ENCODE measurements at places on chromosomes 13 and 19. TPM values are rescaled to one million over a fixed set of nuclear protein-coding genes. Genes with fewer than 3 reads are reported as not detected.

The ZBTB32 gene
- total RNA-seq, result not detected

The ZNF728 gene
- total RNA-seq, result 5.1 TPM

The GFY gene
- not detected for total RNA-seq

The PLEKHF1 gene
- 19.4 TPM for total RNA-seq

GRCh38 chr13:60286707-60287106 is 110.3 kb upstream of the TDRD3 start:
- H3K4me3 ChIP-seq, result no peak overlapping the region
- no peaks in the 10 kb centered on the region for H3K4me1 ChIP-seq
- H3K36me3 ChIP-seq, result no peaks in the 10 kb centered on the region
- H3K27me3 ChIP-seq, result no peaks in the 10 kb centered on the region
- H3K27ac ChIP-seq, result no peak overlapping the region
- no peak for DNase-seq

DNA sequence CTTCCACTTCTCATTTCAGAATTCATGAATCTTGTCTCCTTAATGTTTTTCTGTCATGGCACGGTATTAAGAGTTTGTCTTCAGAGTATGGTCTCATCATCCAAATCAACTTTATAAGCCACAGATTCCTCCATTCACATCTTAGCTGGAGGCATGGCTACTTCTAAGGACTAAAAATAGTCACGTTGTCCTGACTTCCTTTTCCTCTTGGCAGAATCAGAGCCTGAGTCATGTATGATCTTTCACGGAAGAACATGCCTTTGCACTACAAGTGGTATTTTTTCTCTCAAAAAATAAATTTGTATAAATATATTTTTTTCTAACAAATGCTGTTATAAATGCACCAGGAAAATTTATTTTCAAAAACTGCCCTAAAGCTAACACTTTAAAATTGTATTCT is 71.4 kb downstream of the ALOX5AP start:
- H3K4me3 ChIP-seq, result no peak overlapping the region
- H3K27ac ChIP-seq, result no peak overlapping the region
- DNase-seq, result no peak

Measured in sigmoid colon (tissue), 7 donors.